ENCODE measurements at places on chromosomes 6 and 20.

DNA sequence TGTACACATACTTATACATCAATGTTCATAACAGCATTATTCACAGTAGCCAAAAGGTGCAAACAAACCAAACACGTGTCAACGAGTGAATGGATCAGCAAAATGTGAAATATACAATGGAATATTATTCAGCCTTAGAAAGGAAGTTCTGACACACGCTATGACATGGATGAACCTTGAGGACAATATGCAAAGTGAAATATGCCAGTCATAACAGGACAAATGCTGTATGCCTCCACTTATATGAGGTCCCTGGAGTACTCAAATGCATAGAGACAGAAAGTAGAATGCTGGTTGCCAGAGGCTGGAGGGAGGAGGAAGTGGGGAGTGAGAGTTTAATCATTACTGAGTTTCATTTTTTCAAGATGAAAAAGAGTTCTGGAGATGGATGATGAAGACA is 37.8 kb upstream of the IGF2R start:
- DNase-seq, result no peak

DNA sequence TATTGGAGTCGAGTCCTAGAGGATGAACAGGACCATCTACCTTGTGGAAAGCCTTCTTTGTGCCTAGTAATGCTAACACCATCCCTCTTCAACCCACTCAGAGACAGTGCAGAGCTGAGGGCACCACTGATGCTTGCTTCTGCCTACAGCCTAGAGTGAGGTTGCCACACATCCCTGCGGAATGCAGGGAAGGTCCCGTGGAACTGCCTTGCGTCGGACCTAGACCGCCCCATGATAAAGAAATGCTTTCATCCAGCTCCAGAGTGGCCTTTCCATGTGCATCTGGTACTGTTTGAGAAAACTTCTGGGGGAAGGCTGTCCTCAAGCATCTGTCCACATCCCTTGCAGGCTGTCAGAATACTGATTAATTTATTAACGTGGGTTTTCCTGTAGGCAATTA is 168.4 kb downstream of the PHACTR1 start:
- no peak for DNase-seq

DNA sequence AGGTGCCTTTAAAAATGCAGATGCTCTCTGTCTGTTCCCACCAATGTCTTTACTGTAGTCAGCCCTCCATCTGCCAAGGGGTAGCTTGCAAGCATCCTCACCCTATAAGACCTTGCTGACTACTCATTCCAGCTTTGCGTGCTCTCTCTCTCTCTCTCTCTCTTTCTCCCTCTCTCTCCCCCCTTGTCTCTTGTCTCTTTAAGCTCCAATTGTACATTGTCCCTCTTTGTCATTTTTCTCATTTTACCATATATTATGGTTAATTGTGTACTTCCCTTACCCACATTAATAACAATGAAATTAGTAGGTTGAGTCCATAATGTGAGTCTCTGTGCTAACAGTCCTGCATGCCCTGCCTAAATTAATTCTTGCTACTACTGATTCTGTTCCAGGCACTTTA is 350.2 kb upstream of the CDH4 start:
- DNase-seq, result no peak

- no peak for DNase-seq
These were observed 28.9 kb downstream of the VEGFA start for GRCh38 chr6:43798688-43799444.

DNA sequence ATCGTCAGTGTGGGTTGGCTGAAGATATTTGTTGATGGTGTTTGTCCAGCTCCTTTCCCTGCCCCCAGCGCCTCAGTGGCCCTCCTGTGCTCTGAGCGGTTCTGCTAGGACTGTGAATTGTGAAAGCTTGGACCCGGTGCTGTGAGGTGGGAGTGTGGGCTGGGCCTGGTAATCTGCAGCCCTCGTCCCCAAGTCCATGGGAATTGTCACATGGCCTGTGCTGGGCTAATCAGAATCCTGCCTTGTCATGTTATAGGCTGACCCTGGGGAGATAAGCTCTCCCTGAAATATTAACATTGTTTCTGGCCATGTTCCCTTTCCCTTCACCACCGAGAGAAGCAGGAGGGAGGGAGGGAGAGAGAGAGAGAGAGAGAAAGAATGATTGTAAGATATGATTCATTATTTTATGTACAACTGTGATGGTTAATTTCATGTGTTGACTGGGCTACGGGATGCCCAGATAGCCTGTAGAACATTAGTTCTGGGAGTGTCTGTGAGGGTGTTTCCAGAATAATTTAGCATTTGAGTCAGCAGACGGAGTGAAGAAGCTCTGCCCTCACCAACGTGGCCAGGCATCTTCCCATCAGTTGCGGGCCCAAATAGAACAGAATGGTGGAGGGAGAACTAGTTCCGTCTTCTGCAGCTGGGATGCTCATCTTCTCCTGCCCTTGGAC is 62.4 kb downstream of the TFAP2C start:
- no peak for DNase-seq

GRCh38 chr6:109891924-109892323 is 86.2 kb upstream of the GPR6 start:
- DNase-seq, result no peak

DNA sequence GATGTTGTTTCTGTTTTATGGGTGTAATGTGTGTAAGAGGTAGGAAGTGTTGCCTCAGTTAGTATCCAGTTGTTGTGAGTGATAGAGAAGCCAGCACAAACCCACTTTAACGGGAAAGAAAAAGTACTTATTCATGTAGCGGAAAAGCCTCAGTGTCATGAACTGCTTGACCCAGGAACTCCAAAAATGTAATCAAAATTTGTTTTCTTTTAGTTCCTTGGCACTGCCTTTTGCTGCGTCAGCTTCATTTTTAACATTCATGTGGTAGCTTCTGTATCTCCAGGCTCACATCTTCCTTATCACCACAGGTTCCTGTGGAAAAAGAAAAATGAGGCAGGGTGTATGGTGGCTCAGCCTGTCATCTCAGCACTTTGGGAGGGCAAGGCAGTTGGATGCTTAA is 46.4 kb upstream of the CCDC28A start:
- DNase-seq, result no peak

DNA sequence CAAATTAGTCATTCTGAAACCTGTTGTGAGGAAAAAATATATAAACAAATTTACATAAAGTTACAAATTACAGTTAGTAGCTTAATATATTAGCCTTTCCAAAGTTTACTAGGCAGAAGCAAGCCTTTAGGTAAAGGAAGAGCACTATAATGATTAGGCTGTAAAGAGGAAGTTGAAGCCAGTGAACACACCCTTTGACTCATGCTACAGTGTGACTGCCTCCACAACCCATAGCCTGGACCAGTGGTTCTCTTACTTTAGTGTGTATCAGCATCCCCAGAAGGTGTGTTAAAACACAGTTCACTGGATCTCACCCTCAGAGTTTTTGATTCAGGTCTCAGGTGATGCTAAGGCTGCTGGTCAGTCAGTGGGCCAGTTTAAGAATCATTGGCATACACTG is 91.4 kb upstream of the DEFB112 start:
- DNase-seq, result no peak

GRCh38 chr6:16562498-16562897 is 198.8 kb downstream of the ATXN1 start:
- no peak for DNase-seq

- no peak for DNase-seq
These were observed 160.5 kb downstream of the THBS2 start for GRCh38 chr6:169093066-169093723.

GRCh38 chr20:61443443-61444126 is 191.5 kb downstream of the CDH4 start:
- DNase-seq, result no peak

DNA sequence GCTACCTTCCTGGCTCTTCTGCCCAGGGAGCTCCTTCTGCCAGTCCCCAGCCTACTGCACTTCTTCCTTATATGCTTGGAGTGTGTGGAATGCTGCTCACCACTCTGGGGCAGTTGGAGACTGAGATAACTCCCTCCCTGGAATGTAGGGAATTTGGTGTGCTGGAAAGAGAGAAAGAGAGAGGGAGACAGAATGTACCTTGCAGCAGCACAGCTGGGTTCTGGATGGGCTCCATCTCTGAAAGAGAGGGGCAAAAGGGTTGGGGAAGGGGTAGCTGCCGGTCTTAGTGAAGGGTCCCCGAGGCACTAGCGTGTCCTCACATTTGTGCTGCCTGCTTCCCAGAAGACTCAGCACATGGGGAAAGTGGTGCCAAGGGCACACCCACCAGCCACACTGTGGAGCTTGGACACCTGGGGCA is 40.2 kb upstream of the DDR1 start:
- DNase-seq, result no peak

DNA sequence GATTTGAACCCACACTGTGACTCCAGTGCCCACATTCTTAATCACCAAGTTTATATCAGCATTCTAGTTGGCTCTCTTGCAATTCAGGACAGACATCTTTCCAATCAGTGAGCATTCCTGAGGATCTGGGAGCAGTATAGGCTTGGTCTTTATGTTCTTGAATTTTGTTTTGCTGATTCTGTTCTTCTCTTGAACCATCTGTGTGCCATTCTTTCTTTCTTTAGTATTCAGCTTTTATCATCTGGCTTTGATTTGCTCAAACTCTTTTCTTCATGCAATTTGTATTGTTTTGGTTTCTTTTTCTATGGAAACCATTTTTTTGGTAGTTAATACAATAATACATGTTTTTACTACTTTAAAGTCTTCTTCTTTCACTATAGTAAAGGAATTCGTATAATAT is 162.4 kb downstream of the CD109 start:
- no peak for DNase-seq

DNA sequence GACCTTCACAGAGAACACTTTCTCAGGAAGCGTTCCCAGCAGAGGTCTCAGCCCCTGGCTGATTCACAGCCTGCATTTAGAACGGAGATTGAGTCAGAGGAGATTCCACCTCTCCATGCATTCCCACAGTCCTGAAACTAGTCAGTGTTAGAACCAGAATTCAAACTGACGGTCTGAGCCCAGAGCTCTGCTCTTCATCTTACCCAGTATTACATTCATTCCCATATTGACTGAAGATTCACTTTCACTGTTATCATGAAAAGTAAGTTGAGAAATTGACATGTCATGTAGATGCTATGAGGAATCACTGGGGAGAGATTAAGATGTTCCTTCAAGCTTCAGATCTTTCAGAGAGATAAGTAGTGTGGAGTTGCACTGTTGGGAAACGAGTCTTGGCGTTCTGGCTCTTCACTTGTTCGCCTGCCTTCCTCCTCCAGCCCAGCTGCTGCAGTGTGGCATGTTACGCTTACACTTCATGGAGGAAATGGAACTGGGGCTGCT is 28.3 kb downstream of the MAS1 start:
- DNase-seq, result no peak

DNA sequence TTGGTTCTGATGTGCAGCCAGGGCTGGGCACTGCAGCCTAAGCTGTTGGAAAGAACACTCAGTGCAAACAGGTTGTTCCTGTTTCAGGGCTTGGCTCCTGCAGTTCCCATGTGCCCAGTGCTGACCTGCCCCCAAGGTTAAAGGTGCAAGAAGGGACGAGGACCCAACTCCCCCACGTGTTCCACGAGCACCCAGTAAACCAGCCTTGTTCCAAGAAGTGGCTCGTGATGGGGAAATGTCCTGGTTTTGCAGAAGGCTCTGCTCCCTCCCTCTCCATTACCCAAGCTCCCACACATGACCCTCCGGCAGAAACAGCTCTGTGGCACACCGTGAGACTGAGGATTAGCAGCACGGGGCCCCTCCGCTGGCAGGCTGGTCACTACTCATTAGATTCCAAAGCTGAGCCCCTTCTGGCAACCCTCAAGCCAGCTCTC is 9.4 kb downstream of the ACSS1 start:
- DNase-seq, result no peak

DNA sequence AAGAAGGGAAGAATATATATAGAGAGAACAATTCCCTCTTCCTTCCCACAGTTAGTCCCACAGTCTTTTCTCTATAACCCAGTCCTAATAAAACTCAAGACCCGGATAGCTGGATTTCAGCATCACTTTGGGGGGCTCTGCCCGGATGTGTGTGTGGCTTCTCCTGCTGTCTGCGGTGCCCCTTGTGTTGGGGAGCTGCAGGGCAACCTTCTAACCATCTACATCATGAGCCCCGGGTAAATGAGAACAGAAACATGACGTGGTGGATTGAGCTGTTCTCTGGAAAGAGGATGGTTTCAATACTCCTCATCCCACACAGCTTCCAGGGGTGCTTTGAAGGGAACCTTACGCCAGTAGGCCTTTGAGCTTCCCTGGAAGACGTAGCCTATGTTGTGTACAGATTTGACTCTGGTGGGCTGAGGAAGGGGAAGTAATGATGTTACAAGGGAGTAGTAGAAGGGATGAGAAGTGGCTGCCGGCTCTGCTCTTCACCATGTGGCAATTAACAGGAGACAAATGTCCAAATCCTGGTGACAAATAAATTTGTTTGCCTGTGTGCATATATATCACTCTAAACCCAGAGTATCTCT is 13.5 kb upstream of the PRDM1 start:
- no peak for DNase-seq

DNA sequence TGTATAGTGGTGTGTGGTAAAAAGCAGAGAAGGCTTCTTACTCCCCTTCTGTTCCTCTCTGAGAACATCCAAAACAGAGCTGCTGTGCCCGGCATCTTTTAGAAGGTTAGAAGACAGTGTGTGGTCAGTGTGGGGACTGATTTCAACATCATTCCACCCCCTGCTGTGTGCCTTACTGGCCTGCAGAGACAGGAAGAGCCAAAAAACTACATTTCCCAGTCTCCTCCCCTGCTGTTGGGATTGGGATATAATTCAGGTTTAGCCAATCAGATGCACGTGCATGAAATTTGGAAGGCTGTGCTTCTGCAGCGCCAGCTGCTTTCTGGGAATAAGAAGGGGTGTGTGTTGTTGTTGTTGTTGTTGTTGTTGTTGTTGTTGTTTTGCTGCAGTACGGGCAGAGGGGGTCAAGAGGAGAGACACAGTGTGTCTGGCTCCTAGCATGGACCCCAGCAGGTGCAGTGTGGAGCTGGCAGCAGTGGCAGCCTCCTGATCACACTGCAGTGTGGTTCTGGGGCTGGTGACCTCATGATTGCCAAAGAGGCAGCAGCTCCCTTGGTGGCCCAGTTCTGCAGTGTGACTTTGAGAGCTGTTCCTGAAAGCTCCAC is 74.7 kb downstream of the MRPL14 start:
- no peak for DNase-seq

GRCh38 chr6:148864941-148865340 is 118.1 kb downstream of the UST start:
- no peak for DNase-seq

DNA sequence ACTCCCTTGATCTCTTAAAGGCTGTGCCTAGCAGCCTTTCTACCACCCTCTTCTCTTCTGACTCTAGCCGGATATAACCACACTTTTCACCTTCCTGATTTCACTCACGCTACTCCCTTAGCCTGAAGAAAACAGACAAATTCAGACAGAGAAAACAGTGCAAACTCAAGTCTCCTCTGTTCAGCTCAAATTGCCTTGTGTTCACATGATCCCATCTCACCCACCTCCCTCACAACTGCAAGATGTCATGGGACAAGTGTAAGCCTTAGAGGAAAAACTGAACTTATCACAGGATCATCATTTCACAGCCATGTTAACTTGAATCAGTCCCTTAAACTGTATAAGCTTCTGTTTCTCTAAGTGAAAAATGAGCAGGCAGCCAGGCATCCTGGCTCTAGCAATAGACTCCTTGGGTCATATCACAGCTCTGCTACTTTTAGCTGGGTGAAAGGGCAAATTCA is 66.5 kb upstream of the TENT5A start:
- DNase-seq, result no peak

GRCh38 chr6:31838968-31839367 is 11.4 kb downstream of the HSPA1B start:
- no peak for DNase-seq
